Iris pigment epithelial cell (primary cell): ENCODE measurements at places on chromosomes 12 and 14.

- no peak for DNase-seq
Measured at GRCh38 chr12:34401659-34402227, 379.4 kb downstream of the ALG10 start.

- DNase-seq: no peak
Measured at GRCh38 chr14:100664231-100664630, 62.5 kb upstream of the DLK1 start.

DNA sequence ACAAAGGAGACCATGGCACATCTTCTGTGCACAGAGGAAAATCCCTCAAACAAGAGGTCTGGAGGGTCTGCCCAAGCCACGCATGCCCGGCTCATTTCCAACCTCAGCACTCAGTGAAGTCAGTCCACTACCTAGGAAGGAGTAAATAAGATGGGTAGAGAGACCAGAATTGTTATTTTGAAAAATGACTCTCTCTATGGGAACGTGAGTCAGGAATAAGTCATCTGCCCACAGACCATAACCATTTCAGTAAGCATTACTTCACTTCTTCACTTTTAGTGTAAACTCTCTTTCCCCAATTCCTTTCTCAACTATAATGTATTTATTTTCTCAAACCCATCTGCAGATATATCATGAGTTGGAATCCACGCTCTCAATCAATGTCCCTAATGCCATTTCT, 1039.9 kb upstream of the USP15 start:
- DNase-seq: no peak

- no peak for DNase-seq
Measured at GRCh38 chr12:123038966-123039365, 58.5 kb downstream of the ARL6IP4 start.

GRCh38 chr14:77144412-77145115, 3.0 kb upstream of the ZDHHC22 start:
- DNase-seq: no peak
